ENCODE measurements at places on chromosomes 1 and 21.

DNA sequence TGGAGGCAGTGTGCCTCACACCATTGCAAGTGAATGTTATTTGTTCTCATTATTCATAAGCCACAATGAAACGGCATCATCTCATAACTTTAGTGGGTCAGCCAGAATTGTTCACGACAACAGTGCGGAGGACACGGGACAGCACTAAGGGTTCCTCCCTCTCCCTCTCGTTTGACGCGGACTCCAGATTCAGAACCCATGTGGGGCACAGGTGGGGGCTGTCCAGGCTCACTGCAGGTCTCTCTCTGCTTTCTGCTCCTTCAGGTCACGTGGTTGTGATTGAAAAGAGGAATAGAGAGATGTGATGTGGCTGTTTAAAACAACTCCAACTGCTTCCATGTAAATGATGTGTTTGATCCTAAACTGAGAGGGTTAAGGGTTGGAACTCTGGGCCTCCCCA, 13.5 kb downstream of the RUNX1 start:
- DNase-seq = no peak

DNA sequence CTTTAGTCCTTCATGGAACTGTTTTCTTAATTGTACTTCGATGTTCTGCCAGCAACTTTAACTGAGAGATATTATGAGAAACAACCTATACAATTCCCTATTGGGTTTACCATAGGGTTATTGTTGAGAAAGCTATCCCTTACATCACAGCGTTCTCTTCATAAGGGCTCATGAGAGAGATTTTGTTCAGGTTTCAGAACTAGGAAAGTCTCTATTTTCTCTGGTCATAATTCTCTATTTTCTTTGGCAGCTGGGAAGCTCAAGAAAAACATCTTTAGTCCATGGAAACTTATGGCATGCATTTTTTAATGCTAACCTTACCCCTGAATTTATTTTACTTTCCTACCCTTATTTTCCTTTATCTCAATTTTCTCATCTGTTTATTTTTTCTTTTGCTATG, 38.2 kb downstream of the NMNAT2 start:
- no peak for DNase-seq

GRCh38 chr1:37398096-37398495, 76.3 kb upstream of the ZC3H12A start:
- DNase-seq = no peak

GRCh38 chr21:32003411-32003810, 130.6 kb downstream of the HUNK start:
- DNase-seq = no peak

DNA sequence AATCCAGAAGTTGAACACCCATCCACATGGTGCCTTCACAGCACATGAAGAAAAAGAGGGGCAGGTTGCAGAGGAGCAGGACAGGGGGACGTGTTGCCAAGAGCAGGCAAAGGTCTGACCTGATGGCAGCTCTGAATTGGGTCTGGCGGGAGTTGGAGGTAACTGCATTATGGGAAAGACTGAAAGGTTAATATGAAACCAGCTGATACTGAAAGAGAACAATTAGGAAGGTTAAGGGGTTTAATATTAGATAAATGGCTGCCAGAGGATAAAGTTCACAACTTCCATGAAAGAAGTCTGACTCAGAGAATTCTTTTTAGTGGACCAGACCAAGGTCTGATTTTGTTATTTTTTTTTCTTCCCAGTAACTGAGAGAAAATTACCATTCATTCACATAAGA, 76.1 kb downstream of the CD58 start:
- DNase-seq = no peak

DNA sequence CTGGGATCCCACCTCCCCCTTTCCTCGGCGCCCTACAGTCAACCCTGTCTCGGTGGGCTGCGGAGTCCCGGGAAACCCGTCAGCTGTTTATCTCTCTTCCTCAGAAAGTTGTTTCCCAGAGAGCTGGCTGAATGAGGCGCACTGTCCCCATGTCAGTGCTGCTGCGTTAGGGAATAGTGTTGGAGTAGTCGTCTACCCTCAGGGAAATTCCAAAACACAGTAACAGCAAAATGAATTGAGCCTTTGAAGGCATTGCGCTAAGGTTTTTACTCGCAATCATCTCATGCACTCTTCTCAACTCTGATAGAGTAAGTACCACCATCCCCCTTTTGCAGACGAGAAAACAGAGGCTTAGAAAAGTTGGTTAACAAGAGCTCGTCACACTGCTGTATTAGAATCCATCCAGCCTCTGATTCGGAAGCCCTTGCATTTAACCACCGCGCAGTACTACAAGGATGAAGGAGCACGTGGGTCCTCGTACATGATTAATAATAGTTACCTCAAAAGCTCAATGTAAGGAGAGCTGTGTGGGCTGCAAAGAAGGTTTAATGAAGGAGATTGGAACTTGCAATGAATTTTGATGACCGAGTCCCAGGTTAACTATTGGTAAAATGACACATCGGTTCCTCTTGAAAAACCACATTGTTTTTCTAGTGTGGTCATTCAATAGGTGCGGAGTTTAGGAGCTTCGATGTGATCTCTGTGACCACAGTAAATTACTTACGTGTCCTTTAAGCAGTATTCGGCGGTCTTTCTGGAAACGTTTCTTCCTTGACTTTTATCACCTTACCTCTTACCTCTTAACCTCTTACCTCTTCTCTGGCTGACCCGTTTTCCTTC, 788 bp upstream of the EDEM3 start:
- no peak for DNase-seq

DNA sequence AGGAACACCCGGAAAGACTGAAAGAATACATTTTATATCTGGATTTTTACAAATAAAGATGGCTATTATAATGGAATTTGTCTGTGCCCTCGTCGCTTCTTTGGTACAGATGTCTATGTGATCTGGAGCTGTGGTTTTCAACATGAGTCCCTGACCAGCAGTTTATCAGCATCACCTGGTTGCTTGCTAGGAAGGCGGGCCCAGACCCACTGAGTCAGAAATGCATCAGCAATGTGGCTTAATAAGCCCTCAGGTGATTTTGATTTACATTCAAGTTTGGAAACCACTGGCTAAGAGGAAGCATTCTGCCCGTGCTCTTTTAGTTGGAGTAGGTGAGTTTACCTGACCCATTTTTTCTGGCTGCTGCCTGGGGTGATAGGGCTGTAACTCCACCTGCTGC, 31.7 kb downstream of the ATP1A1 start:
- no peak for DNase-seq

GRCh38 chr1:40951943-40952743, 27.4 kb upstream of the CTPS1 start:
- DNase-seq = no peak

GRCh38 chr1:100313382-100313781, 38.9 kb upstream of the CDC14A start:
- DNase-seq = no peak

DNA sequence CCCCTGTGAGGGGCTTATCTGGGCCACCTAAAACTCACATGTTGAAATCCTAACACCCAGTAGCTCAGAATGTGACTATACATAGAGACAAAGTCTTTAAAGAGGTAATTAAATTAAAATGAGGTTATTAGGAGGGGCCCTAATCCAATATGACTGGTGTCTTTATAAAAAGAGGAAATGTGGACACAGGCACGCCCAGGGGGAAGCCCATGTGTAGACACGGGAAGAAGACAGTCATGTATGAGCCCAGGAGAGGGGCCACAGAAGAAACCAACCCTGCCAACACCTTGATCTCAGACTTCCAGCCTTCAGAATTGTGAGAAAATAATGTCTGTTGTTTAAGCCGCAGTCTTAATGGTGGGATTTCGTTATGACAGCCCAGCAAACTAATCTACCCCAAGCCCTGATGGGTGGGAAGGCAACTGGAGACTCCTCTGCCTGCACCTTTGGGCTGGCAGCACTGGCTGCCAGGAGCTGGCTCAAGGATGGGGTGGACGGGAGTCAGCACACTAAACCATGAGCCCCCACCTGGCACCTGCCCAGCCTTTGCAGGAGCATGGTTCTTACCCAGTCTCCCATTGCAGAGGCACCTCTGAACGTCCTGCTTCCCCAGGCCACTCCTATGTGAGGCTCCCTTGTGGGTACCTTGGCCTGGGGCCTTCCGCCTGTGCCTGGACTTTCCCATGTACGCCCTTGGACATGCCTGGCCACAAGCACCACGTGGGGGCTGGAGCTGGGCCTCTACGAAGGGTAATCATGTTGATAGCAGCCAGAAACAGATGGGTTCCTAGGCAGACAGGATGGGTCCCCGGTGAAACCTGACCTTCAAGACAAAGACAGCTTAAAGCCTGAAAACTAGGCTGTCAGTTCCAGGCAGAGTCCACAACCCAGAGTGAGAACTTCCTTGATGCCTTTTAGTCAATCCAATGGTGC, 57.1 kb upstream of the DMRTB1 start:
- DNase-seq = no peak

- DNase-seq = no peak
Observed at GRCh38 chr1:65083263-65083896, 64.6 kb upstream of the AK4 start.

- DNase-seq = no peak
Observed at GRCh38 chr1:199113265-199113869, 474.5 kb downstream of the PTPRC start.

DNA sequence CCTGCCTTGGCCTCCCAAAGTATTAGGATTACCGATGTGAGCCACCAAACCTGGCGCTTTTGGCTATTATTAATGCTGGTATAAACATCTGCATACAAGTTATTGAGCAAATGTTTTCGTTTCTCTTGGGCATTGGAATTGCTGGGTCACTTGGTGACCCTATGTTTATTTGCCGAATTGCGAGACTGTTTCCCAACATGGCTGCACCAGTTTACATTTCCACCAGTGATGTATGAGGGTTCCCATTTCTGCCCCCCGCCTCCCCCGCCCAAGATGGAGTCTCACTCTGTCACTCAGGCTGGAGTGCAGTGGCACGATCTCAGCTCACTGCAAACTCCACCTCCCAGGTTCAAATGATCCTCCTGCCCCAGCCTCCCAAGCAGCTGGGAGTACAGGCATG, 20.9 kb downstream of the SFPQ start:
- no peak for DNase-seq

DNA sequence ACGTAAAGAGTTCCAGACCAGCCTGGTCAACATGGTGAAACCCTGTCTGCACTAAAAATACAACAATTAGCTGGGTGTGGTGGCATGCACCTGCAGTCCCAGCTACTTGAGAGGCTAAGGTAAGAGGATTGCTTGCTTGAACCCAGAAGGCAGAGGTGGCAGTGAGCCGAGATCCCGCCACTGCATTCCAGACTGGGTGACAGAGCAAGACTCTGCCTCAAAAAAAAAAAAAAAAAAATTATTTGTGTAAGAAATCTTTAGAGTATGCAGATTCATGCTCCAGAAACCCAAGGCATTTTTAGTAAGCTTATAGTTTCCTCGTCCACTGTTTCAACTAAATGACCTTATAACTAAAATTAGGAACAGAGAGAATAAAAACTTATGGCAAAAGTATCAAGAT, 51.3 kb downstream of the ABL2 start:
- no peak for DNase-seq

DNA sequence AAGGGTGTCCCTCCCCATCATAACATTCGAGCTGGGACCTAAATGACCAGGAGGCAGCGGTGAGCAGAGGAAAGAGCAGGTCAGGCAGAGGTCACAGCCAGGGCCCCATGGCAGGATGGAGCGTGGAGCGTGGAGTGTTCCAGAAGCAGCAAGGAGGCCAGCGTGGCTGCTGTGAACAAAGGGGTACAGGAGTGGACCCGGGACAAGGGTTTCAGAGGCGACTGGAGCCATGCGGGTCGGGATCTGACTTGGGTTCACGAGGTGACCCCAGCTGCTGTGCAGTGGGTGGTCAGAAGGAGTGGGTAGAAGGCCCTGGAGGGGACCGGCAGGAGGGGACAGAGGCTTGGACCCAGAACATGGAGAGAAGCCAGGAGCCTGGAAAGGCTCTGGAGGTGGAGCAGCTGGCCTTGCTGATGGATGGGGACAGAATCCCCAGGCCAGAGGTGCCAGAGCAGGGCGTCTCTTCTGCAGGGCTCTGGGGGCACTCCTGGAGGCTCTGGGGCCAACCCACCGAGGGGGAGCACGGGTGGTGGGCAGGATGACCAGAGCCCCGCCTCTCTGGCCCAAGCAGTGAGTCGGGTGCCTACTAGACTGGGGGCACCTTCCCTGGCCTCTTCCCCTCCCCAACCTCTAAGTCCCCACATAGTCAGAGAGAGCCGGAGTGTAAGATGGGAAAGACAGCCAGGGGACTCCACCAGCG, 2.3 kb downstream of the CHD5 start:
- DNase-seq = no peak
